ENCODE measurements at places on chromosomes 12 and 14.

DNA sequence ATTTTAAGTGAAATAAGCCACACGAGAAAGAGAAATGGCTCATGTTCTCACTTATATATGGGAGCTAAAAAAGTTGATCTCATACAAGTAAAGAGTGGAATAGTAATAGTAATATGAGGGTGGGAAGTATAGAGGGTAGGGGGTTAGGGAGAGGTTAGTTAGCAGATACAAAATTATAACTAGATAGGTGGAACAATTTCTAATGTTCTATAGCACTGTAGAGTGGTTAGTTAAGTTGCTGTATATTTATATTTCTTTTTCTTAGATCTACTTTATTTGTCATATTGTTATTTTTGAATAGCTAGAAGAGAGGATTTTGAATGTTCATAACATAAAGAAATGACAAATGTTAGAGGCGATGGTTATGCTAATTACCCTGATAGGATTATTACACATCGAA, 74.1 kb downstream of the MIA2 start:
- no peak for DNase-seq

DNA sequence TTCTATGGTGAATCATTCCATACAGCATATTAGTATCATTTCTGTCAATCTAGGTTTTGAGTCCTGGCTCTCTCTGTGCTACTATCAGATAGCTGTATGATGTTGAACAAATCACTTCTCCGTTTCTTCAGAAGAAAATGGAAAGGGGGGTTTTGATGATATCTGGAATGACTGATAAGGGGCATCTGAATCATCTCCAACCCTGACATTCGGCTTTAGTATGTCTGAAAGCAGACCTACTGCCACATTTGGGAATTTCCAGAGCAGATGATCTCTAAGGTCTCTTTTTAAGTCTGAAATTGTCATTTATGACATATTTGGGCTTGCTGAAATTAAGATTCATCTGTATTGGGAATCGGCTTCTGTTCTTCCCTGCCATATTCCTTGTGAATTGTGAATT, 10.1 kb downstream of the MLF2 start:
- DNase-seq = no peak

- DNase-seq = peak; percentile 8
Observed at GRCh38 chr12:52344111-52344510, 22.9 kb upstream of the KRT83 start.

DNA sequence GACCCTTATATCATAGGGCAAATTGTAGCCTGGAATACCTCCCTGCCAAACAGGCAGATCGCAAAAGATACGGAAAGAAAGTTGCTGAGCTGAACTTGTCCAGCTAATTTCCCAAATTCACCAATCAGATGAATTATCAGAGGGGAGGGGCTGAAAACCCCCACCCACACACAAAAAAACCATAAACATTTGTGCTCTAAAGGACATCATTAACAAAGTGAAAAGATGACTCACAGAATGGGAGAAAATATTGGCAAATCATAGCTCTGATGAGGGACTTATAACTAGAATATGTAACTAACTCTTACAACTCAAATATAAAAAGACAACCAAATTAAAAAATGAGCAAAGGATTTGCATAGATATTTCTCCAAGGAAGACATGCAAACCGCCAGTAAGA, 36.3 kb downstream of the PTHLH start:
- no peak for DNase-seq

- DNase-seq = no peak
Observed at GRCh38 chr14:92452471-92452870, 61.1 kb upstream of the RIN3 start.

- no peak for DNase-seq
Observed at GRCh38 chr14:52354242-52354641, 40.1 kb downstream of the PTGER2 start.

DNA sequence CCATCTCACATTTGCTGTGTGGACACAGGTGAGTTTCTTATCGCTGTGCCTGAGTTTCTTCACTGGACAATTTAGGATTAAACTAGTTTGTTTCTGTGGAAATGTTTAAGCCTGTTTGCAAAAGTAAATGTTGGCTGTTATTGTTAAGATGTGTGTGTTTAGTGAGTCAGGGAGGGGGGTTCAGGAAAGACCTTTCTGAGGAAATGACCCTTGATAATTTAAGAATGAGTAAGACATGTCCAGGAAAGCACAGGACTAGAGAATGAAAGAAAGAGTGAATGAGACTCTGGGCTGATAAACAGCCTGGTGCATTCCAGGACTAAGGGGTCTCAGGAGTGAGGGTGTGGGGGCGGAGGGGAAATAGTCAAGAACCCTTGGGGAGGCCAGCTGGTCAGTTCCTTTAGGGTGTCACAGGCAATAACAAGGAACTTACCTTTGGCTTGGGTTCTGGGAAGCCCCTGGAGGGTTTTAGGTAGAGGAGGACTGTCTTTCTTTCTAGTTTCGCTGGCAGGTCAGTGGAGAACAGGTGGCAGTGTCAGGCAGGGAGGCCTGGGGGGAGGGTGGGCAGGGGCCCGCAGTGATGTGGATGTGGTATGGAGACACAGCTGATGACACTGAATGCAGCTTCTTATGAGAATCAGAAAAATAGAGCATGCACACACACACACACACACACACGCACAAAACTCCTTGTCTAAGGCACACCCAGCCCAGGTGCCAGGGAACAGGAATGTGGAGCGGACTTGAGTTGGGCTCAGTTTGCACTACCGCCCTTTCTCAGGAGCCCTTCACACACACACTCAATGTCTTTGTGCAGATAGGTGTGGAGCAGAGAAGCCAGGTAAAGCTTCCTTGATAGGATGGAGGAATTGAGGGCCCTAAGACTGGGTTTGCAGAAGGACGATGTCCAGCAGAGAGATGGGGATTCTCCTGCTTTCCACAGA, 1005.5 kb downstream of the VRK1 start:
- DNase-seq = no peak

- DNase-seq = no peak
Observed at GRCh38 chr12:109877504-109878246, 2.7 kb downstream of the GLTP start.

DNA sequence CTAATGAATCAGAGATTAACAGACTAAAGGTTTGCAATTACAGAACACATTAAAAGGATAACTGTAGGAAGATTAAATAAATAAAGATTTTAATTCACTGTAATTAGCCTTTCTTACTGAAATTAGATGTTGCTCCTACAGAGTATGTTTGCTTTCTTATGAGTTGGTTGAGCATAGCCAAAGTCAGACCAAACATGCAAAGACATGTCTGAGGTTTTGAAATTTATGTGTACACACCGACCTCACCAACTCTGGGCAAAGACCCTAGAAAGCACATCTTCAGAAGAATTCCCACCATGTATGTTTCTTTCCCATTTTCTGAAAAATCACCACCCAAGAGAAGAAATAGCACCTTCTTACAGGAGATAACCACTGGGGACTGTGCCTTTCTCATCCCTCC, 159.2 kb downstream of the PAX9 start:
- DNase-seq = no peak

GRCh38 chr14:42931308-42931707, 1324.6 kb downstream of the LRFN5 start:
- no peak for DNase-seq

DNA sequence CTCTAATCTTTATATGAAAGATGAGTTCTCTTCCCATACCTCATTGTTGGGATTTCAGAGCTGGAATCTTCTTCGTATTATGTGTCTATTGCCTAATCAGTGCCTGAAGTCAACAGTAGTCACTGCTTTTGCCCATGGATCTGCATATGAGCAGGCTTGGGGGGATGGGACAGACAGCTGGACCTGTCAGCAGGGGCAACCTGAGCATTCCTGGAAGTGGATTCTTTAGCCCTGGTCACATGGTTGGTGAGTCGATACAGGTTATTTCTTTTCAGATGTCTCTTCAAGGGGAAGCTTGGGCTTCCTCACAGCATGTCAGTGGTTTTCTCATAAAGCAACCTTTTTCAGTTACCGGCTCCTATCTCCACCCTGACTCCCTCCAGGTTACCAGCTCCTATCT, 97.3 kb upstream of the RBM19 start:
- no peak for DNase-seq

- DNase-seq = no peak
Observed at GRCh38 chr12:10718279-10718821, 4.8 kb downstream of the YBX3 start.

DNA sequence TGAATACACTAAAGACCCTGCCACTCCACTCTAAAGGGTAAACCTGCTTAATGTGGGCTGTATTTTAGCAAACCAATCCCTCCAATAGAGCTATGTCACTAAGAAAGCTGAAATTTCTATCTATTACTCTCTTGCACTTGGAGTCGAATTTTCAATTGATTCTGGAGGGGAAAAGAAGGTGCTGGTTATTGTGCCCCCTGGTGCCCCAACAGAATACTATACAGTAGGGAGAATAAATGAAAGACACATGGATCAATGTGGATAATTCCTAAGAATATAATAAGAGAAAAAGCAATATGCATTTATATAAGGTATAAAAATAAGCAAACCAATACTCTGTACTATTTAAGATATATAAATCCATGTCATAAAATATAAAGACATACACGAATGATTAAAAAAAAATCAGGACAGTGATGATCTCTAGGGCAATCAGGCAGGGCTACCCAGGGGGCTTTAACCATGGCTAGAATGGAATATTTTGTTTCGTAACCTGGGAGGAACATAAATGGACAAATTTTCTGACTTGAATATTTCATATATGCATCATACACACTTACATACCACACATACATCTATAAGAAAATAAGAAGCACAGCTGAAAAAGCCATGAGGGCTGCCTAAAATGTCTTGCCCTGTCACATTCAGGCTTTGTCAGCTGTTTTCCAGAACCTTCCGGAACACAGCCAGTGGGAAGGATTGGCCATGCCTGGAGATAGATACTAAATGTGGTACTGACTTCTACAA, 54.4 kb downstream of the EFCAB11 start:
- DNase-seq = peak; percentile 3

GRCh38 chr12:69620921-69621320, 10.2 kb upstream of the LRRC10 start:
- DNase-seq = no peak

GRCh38 chr12:24560192-24560775, 388.6 kb downstream of the BCAT1 start:
- peak; percentile 25 for DNase-seq

DNA sequence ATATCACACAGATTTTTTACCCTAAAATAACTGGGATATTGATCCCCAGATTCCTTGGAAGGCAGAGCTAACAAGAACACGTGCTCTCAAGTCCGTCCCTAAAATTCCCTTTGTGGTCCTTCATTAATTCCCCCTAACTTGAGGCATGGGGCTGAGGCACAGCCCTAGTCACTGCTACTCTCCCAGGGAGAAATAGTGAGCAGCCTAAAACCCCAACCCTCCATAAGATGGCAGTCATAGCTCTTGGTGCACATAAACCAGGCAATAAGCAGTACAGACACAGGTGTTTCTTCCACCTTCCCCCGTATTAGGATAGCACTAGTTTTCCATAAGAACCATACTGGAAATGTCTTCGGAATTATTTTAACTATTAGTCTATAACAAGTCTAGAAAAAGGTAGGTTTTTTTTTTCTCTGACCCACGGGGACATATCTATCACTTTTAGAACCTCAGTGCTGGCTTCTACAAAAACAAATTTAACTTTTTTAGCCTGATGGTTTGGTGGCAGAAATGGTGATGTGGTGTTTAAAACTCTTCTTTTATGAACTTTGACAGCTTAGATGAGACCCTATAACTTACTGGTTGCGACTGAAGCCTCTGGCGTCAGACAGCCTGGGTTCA, 3.1 kb upstream of the ARHGEF40 start:
- peak; percentile 54 for DNase-seq

- DNase-seq = no peak
Observed at GRCh38 chr14:76696791-76697190, 64.5 kb upstream of the VASH1 start.

DNA sequence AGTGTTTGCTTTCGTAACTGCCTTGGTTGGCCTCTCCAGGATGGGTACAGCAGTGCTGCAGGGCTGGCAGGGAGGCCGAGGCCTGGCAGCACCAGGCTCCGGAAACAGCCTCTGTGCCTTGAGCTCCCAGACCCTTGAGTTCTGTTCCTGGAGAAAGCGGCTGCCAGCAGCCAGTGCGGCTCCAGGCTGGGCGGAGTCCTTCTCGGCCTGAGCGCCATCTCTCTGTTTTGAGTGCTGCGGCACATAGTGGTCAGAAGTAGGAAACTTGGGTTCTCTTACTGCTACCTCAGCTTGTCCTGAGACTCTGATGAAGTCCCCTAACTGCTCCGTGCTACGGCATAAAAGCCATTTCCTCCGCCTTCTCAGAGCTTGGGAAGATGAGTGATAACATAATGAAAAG, 65.9 kb downstream of the KCNA1 start:
- DNase-seq = no peak

DNA sequence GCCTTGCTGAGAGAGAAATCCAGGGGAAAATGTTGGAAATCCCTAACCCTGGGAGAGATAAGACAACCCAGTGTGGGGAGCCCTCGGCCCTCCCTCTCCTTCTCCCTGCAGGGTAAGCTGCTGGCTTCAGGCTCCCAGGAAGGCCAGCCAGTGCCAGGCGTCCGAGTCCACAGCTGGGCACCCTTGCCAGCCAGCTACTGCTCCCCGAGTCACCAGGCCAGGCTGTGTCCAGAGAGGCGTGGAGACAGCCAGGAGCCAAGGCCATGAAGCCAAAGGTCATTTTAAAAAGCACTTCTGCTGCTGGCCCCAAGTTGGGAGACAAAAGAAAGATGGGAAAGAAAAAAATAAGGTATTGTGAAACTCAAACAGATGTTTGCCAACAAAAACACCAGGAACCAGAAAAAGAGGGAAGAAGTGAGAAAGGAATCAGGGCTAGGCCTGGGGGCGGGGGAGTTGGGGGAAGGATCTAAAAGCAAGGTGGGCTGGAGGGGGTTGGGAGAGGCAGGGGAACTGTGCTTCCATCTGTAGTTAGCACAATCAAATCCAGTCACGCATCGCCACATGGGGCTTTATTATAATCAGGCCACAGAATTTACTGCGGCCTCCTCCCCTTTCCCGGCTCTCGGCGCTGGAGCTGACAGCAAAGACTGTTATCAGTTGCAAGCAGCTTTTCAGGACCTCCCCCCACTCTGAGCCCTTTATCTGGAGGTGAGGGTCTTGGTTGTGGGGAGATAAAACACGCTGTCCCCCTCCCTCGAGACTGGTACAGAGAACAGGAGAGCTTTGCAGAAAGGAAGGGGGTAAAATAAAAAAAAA, 33.5 kb downstream of the RBM19 start:
- DNase-seq = peak; percentile 98

DNA sequence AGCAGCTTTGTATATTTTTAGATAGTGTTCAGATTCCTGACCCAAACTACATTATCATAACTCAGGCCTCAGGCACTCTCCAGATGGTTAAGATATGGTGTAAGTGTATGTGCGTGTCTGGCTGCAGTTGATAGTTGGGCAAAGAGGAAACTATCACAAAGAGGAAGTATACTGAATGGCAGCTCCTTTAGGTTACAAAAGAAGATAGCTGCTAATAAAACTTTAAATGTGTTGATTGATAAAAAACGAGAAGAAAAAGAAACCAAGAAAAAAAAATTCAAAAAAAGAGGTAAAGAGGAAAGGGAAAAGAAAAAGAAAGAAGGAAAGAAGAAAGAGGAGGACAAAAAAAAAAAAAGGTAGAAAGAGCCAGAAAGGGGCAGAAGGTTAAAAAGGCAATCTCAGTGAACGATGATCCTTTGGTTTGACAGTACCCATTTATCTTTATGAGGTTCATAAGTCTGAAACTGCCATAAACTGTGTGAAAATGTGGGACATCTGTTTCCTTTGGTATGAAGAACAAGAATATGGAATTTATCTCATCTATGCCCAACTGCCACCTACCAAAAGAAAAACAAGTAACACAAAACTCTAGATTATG, 42.2 kb downstream of the TAOK3 start:
- DNase-seq = peak; percentile 95

All from OCI-M1 (cell line).